Esophagus squamous epithelium (tissue), 5 donors: ENCODE measurements at places on chromosomes 4 and X. TPM values are rescaled to one million over a fixed set of nuclear protein-coding genes. Genes with fewer than 3 reads are reported as not detected.
A peak's percentile ranks its signal among the peaks of the same experiment; 100 is the strongest.

DNA sequence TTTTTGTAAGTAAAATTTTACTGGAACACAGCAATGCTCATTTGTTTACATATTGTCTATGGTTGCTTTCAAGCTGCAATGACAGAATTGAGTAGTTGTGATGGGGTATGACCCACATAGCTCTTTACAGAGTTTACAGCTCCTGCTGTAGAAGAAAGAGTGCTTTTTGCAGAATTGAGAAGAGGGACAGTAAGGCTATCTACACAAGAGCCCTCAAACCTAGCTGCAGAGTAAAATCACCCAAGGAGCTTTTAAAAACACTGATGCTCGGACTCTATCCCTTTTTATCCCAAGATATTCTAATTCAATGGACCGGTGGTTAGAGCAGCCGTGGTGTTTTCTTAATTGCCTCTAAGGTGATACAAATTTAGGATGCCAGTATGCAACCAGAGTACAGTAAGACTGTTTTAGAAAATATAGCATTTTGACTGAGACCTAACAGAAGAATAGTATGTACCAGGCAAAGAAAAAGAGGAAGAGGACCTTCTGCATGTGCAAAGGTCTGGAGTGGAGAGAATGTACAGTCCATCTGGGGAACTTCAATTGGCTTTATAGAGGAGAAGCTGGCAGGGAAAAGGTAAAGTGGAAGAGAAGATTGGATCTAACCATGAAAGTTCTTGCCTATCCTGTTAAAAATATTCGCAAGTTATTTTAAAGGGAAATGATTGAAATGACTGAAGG lies 663.6 kb upstream of the CPEB2 start:
- peaks cover 3% of the 10 kb centered on the region for H3K27me3 ChIP-seq
- no peak for DNase-seq
- no peaks in the 10 kb centered on the region for H3K4me1 ChIP-seq
- no peak overlapping the region for H3K4me3 ChIP-seq
- H3K27ac ChIP-seq = no peak overlapping the region

Gene REELD1
- total RNA-seq = not detected

- no peak overlapping the region for H3K27ac ChIP-seq
- no peak overlapping the region for H3K4me3 ChIP-seq
- no peaks in the 10 kb centered on the region for H3K27me3 ChIP-seq
- DNase-seq = no peak
- no peaks in the 10 kb centered on the region for H3K36me3 ChIP-seq
Observed at GRCh38 chrX:17537723-17538243, 162.8 kb downstream of the NHS start.

GRCh38 chr4:103634236-103634635 lies 85.5 kb downstream of the TACR3 start:
- H3K4me3 ChIP-seq = no peak overlapping the region
- H3K4me1 ChIP-seq = no peaks in the 10 kb centered on the region

GRCh38 chr4:31351695-31352094 lies 631.5 kb downstream of the PCDH7 start:
- no peak overlapping the region for H3K27ac ChIP-seq
- H3K27me3 ChIP-seq = no peaks in the 10 kb centered on the region
- DNase-seq = no peak
- no peaks in the 10 kb centered on the region for H3K36me3 ChIP-seq

- H3K4me3 ChIP-seq = no peak overlapping the region
- no peaks in the 10 kb centered on the region for H3K36me3 ChIP-seq
- H3K4me1 ChIP-seq = peaks cover 4% of the 10 kb centered on the region
- no peak overlapping the region for H3K27ac ChIP-seq
- no peak for DNase-seq
Observed at GRCh38 chrX:53669258-53669657, 17.3 kb downstream of the HUWE1 start.

- H3K4me3 ChIP-seq = peak overlapping the region; percentile 72
- DNase-seq = no peak
- H3K4me1 ChIP-seq = peaks cover 9% of the 10 kb centered on the region
- no peaks in the 10 kb centered on the region for H3K27me3 ChIP-seq
- peak overlapping the region; percentile 95 for H3K27ac ChIP-seq
Observed at GRCh38 chrX:130109429-130110378, 593 bp downstream of the ELF4 start.

Gene RTL5
- total RNA-seq = 0.41 TPM

Gene GPM6B
- 5.3 TPM for total RNA-seq

- no peak overlapping the region for H3K4me3 ChIP-seq
- no peak for DNase-seq
Observed at GRCh38 chr4:27720010-27720766, 859.5 kb downstream of the STIM2 start.

- H3K27ac ChIP-seq = no peak overlapping the region
- H3K36me3 ChIP-seq = no peaks in the 10 kb centered on the region
- no peak for DNase-seq
- no peaks in the 10 kb centered on the region for H3K27me3 ChIP-seq
- no peaks in the 10 kb centered on the region for H3K4me1 ChIP-seq
- no peak overlapping the region for H3K4me3 ChIP-seq
Observed at GRCh38 chr4:18197467-18197866, 175.9 kb upstream of the LCORL start.

DNA sequence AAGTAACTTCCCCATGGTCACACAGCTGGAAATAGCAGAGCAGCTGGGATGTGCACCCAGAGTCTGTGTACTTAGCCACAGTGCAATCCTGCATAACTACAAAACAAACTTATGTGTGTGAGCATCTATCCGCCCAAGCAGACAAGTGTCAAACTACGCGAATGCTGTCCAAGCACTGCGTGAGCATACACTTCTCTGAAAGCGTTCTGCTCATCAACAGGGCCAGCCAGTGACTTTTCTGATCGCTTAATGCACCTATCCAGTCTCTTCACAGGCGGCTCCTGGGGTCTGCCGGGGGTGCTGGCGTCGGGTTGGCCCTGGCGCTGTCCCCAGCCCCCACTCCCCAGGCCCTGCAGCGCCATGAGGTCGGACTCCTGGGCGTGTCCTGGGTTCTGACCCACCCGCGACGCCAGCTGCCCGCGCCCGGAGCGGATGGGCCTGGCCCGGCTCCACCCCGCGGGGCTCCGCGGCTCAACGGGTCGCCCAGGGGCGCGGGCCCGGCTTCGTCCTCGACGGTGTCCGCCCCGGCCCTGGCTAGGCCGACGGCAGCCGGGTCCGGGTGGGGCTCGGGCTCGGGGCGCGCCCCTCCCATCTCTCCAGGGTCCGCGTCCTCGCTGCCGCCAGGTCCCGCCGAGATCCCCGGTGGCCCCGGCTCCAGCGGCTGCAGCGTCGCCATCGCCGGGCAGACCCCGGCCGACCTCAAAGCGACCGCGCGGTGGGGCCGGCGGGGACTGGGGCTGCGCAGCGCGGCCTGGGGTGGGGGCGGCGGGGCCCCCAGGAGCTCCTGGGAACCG lies 1.3 kb upstream of the ZNF141 start:
- H3K36me3 ChIP-seq = peaks cover 14% of the 10 kb centered on the region
- peak overlapping the region; percentile 86 for H3K27ac ChIP-seq
- peaks cover 10% of the 10 kb centered on the region for H3K4me1 ChIP-seq
- no peak for DNase-seq
- H3K4me3 ChIP-seq = peak overlapping the region; percentile 70
- H3K27me3 ChIP-seq = no peaks in the 10 kb centered on the region

- no peak overlapping the region for H3K27ac ChIP-seq
- H3K4me1 ChIP-seq = no peaks in the 10 kb centered on the region
- no peak overlapping the region for H3K4me3 ChIP-seq
- DNase-seq = no peak
- no peaks in the 10 kb centered on the region for H3K36me3 ChIP-seq
Observed at GRCh38 chr4:77232653-77233052, 75.6 kb downstream of the CCNG2 start.

Gene REPS2
- total RNA-seq = 0.99 TPM

DNA sequence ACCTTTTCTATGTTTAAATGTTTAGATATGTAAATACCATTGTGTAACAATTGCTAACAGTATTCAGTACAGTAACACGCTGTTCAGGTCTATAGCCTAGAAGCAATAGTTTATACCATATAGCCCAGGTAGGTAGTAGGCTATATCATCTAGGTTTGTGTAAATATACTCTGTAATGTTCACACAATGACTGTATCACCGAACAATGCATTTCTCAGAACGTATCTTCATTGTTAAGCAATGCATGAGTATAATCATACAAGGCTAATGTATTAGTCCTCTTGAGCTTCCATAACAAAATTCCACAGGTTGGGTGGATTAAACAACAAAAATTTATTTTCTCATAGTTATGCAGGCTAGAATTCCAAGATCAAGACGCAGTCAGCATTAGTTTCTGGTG lies 22.7 kb downstream of the ARMCX4 start:
- no peak overlapping the region for H3K27ac ChIP-seq
- no peak for DNase-seq
- H3K36me3 ChIP-seq = no peaks in the 10 kb centered on the region
- H3K27me3 ChIP-seq = no peaks in the 10 kb centered on the region
- H3K4me1 ChIP-seq = no peaks in the 10 kb centered on the region
- H3K4me3 ChIP-seq = no peak overlapping the region

Gene IQCM
- not detected for total RNA-seq

Gene FGF16
- total RNA-seq = not detected

Gene SLC34A2
- 0.15 TPM for total RNA-seq

- H3K27ac ChIP-seq = no peak overlapping the region
- no peak for DNase-seq
- no peaks in the 10 kb centered on the region for H3K4me1 ChIP-seq
- no peaks in the 10 kb centered on the region for H3K36me3 ChIP-seq
Observed at GRCh38 chrX:122943918-122944317, 240.2 kb upstream of the GRIA3 start.

DNA sequence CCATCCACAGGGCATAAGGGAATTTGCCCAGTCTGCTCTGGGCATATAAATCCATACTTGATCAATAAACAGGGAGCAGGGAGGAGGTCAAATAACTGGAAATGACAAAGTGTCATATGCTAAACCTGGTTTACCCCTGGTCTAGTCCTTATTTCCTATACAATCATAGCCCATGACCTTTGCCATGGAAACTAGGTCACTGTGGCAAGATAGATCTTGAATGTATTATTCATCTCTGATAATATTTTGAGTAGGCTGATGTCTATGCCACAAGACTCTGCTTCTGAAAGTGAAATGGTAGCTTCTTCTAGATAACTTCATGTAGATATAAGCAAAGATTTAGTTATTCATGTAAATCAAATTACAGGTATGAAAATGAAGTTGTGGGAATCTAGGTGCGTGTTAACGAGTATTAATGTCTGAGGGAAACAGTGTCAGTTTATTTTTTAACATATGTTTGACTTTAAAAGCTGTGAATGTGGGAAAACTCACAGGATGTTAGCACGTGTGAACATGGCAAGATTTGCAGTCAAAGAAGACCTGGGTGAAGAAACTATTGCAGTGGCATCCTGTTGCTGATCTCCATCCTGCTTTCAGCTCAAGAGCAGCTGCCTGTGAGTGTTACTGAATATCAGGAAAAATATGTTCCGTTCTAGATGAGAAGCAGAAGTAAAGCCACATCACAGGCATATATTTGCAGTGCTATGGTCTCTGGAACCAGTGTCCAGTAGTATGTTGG lies 81.8 kb upstream of the NDP start:
- no peak overlapping the region for H3K27ac ChIP-seq
- H3K4me3 ChIP-seq = no peak overlapping the region
- DNase-seq = no peak
- H3K4me1 ChIP-seq = no peaks in the 10 kb centered on the region

- H3K27me3 ChIP-seq = no peaks in the 10 kb centered on the region
- no peak overlapping the region for H3K27ac ChIP-seq
- H3K4me3 ChIP-seq = no peak overlapping the region
Observed at GRCh38 chr4:146998157-146998556, 52.5 kb upstream of the TTC29 start.

DNA sequence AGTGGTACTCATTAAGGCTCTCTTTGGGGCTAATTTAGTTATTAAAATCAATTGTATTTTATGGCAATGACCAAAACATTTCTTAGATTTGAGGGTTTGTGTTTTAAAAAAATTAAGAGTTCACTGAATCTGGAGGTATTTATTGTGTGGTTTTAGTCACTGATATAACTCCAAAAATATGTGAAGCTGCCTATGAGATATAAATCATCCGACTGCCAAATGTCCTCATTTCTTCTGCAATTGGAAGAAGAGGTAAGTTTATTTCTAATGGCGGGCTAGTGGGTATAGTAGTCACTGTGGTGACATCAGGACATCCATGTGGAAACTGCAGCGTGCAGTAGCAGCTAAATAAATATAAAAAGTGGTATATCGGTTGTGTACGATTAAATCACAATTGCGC lies 205.5 kb downstream of the MID1 start:
- no peak overlapping the region for H3K4me3 ChIP-seq
- H3K36me3 ChIP-seq = no peaks in the 10 kb centered on the region
- no peak overlapping the region for H3K27ac ChIP-seq
- no peak for DNase-seq
- no peaks in the 10 kb centered on the region for H3K4me1 ChIP-seq

Gene UCHL1
- 9.3 TPM for total RNA-seq

GRCh38 chr4:41458689-41459088 lies 79.3 kb upstream of the LIMCH1 start:
- no peak for DNase-seq
- no peak overlapping the region for H3K27ac ChIP-seq
- H3K36me3 ChIP-seq = no peaks in the 10 kb centered on the region
- H3K4me1 ChIP-seq = no peaks in the 10 kb centered on the region
- H3K4me3 ChIP-seq = no peak overlapping the region
- no peaks in the 10 kb centered on the region for H3K27me3 ChIP-seq

- H3K4me1 ChIP-seq = peaks cover 6% of the 10 kb centered on the region
- peak overlapping the region; percentile 56 for H3K27ac ChIP-seq
- no peak for DNase-seq
- no peak overlapping the region for H3K4me3 ChIP-seq
- H3K36me3 ChIP-seq = no peaks in the 10 kb centered on the region
- no peaks in the 10 kb centered on the region for H3K27me3 ChIP-seq
Observed at GRCh38 chr4:153495480-153496193, 29.5 kb downstream of the TMEM131L start.

DNA sequence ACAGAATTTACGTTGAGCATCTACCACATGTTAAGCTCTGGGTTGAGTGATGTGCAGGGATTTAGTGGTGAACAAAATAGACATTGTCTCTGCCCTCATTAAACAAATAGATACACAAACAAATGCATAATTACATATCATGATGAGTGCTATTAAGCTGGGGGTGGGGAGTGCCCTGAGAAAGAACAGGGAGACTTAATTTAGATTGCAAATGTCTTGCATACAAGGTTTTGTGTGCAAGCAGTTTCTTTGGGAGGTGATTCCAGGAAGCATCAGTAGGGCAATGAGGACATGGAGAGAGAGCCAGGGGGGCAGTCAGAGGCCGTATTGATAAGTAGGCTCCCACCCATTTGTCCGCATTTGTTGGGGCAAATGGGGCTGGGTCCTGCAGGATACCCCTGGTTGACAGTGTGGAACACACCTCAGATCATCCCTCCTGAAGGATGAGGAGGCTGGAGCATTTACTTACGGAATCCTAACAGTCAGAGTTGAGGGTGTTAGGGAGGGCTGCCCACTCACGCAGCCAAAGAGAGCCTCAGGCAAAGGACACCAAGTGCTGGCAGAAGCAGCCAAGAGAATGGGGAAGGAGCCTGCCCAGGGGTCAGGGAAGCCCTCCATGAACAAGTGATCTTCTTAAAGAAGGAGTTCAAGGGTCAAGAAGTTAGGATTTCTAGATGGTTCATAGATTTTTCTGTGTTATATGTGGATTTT lies 245.9 kb downstream of the BCOR start:
- H3K27ac ChIP-seq = no peak overlapping the region
- H3K4me1 ChIP-seq = no peaks in the 10 kb centered on the region

GRCh38 chrX:134631426-134632346 lies 26.6 kb downstream of the PLAC1 start:
- no peak for DNase-seq
- H3K4me1 ChIP-seq = no peaks in the 10 kb centered on the region
- no peaks in the 10 kb centered on the region for H3K27me3 ChIP-seq
- H3K36me3 ChIP-seq = no peaks in the 10 kb centered on the region
- peak overlapping the region; percentile 25 for H3K27ac ChIP-seq

GRCh38 chrX:45324941-45325340 lies 124.3 kb upstream of the DIPK2B start:
- no peaks in the 10 kb centered on the region for H3K27me3 ChIP-seq
- H3K4me1 ChIP-seq = no peaks in the 10 kb centered on the region
- no peak overlapping the region for H3K4me3 ChIP-seq
- H3K27ac ChIP-seq = no peak overlapping the region
- H3K36me3 ChIP-seq = no peaks in the 10 kb centered on the region
- no peak for DNase-seq
